Stimulated activated CD4-positive, alpha-beta T cell treated with anti-CD3 and anti-CD28 coated beads, TNF-alpha, amount 100 ng/mL, for 1 hour (primary cell): ENCODE measurements at places on chromosomes 3 and 15.

DNA sequence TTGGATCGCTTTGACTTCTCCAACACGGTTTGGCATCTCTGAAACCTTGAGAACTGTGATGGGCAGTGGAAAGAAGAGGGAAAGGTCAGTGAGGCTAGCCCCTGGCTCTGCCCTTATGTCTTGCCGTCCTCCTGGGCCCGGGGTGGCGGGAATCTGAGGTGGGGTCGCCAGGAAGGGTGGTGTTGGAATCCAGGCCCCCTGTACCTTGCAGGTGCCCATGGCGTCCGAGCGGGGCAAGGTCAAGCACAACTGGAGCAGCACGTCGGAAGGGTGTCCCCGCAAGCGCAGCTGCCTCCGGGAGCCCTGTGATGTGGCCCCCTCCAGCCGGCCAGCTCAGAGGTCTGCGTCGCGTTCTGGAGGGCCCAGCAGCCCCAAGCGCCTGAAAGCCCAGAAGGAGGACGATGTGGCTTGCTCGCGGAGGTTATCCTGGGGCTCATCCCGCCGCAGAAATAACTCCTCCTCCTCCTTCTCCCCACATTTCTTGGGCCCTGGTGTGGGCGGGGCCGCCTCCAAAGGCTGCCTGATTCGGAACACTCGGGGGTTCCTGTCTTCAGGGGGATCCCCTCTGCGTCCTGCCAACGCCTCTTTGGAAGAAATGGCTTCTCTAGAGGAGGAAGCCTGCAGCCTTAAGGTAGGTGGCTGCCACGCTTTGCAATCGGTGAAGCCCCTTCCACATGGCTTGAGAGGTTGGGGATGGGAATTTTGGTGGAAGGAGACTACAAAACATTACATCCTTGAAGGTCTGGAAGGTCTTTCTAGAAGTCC, 907 bp downstream of the TATDN2 start:
- DNase-seq: peak; percentile 16

- DNase-seq: no peak
Measured at GRCh38 chr3:10471054-10471688, 34.2 kb downstream of the ATP2B2 start.

DNA sequence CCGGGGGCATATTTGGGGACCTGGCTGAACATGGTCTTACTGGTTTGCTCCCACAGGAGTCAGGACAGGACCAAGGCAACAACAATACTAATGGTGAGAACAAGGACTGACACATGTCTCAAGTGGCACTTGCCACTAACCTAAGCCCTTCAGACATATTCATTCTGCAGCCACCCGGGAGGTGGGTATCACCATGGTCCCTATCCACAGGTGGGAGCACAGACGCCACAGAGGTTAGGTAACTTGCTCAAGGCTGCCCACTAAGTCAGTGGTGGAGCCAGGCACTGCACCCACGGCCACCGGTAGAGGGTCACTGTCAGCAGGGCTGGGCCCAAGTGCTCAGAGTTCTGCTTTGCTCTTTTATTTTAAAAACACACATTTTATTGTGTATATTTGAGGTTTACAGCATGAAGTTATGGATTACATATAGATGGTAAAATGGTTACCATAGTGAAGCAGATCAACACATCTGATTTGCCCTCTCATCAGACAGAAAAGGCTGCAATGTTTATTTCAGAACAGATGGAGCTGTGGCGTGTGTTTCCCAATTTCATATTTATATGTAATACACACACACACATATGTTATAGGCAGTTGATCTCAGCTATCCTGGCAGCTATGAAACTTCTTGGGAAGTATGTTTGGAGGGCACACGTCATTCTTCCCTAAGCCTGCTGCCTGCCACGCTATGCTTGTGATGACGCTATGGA, 30.0 kb upstream of the SLC41A3 start:
- DNase-seq: no peak

- DNase-seq: no peak
Measured at GRCh38 chr3:58369876-58370275, 37.2 kb downstream of the PXK start.

DNA sequence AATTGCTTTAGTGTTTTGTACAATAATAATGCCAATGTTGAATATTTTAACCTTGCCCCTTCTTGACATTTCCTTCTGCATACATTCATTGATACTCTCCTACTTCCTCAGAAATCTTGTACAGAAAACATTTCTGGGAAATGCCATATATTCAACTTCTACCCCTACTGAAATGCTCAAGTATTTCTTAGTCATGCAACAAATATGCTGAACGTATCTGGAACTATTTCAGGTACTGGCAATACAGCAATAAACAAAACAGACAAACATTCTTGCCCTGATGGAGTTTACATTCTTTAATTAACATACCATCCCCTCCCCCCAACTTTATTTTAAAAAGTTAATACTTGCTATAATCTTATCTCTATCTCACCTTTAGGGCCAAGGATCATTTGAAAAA, 147.2 kb downstream of the STAG1 start:
- DNase-seq: no peak

GRCh38 chr3:179289295-179289694, 33.5 kb upstream of the ZNF639 start:
- no peak for DNase-seq

- no peak for DNase-seq
Measured at GRCh38 chr3:182309120-182309519, 484.2 kb upstream of the ATP11B start.
